Activated CD4-positive, alpha-beta T cell treated with anti-CD3 and anti-CD28 coated beads, Interleukin-2, Interleukin-4, amounts not matched to agents 100 ng/mL and 50 ng/mL, durations not matched to agents 16 hours and 8 hours (primary cell): ENCODE measurements at places on chromosomes 6 and 20.
A peak's percentile ranks its signal among the peaks of the same experiment; 100 is the strongest.

GRCh38 chr6:14921170-14921569, 324.7 kb upstream of the JARID2 start:
- no peak for DNase-seq

GRCh38 chr6:97009781-97010492, 85.4 kb downstream of the KLHL32 start:
- DNase-seq = no peak

DNA sequence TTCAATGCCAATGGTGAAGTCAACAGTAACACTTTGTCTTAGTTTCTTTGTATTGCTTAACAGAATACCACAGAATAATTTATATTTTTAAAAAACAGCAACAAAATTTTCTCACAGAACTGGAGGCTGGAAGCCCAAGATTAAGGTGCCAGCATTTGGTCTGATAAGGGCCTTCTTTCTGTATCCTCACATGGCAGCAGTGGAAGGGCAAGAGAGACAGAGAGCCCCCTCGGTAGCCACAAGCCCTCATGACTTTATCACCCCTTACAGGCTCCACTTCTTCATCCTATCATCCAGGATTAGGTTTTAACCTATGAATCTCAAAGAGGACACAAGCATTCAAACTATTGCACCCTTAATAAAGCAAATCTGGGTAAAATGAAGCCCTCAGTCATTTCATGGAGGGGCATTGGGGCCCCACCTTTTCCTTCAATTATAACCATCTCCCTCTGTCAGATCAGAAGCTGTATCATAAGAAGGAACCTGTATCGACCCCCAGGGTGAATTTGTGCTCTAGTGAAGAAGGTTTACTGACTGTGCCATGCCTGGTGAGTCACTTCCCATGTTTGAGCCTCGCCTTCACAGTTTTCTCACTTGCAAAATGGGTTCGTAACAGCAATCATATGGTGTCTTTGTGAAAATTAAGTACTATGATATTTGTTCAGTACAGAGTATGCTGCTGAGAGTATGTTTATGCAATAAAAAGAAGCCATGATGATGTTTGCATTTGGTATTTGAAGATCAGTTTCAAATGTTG, 178.2 kb downstream of the LRFN2 start:
- DNase-seq = no peak

GRCh38 chr20:43507150-43508080, at the start of gene L3MBTL1:
Gene L3MBTL1, plus strand, starts transcription at chr20:43507697. Its CDS starts 5,807 bp downstream, at chr20:43513504.
- no peak for DNase-seq

DNA sequence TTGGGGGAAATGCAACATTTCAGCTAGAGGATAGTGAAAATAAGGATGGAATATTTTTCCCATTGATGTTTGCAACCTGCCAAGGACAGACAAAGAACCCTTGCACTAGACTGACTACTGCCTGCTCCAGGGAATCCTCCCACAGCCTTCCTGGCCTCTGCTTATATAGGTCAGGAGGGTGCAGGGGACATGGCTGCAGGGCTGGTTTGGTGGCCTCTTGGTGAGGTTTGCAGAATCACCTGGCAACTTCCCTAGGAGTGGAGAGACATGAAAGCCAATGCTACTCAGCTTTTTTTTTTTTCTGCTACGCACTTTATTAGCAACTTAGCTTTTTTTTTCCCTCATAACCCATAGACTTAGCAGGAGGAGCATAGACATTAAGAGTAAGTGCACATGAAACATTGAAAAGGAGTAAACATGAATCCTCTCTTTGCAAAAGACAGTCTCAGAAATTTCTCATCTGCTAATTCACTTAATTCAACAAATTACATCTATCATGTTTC, 39.8 kb upstream of the CDYL start:
- no peak for DNase-seq

DNA sequence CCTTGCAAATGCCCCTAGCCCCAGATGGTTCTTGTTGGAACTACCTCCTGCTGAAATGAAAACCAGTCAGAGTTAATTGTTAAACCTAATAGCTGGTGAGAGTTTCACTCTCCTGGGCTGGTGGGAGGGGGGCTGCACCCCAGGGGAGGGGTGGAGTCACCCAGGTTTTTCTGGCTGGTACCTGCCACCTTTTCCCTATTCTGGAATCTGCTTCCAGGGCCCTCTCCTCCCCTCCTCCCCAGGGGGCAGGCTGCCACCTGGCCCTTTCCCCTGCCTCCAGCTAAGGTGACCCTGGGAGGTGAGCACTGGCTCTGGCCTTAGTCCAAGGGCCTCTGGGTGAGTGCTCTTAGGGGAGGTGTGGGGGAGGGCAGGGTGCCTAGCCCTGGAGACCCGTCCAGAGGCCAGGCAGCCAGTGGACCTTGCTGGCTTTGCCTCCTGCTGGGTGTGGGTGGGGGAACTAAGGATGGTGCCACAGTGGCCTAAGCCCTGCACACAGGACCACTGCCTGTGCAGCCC, 48.8 kb upstream of the EPB41L1 start:
- DNase-seq = no peak

DNA sequence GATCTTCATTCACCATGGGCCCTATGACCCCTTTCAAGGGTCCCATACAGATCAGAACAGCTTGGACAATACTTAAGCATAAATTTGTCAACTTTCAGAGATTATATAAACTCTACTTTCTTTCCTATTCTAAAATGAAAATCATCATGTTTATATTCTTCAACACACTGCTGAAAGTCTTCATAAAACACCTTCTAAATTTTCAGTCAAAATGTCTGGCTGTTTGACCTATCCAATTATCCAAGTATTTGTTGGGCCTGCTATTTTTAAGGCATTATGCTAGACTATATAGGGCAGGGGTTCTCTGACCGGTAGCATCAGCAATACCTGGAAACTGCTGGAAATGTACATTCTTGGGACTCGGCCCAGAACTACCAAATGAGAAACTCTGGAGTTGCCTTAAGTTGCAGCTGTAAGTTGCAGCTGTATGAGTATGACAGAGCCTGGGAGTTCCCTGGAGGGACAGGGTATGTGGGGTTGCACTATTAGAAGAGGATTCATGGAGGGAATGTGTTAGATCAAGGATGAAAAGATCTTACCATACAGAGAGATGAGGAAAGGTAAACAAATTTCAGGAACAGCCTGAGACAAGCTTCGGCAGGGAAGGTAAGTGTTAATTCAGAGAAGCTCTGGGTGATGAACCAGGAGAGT, 293.0 kb downstream of the ADGB start:
- no peak for DNase-seq

- DNase-seq = no peak
These were observed 105.0 kb downstream of the PTPRK start for GRCh38 chr6:128415387-128415786.

DNA sequence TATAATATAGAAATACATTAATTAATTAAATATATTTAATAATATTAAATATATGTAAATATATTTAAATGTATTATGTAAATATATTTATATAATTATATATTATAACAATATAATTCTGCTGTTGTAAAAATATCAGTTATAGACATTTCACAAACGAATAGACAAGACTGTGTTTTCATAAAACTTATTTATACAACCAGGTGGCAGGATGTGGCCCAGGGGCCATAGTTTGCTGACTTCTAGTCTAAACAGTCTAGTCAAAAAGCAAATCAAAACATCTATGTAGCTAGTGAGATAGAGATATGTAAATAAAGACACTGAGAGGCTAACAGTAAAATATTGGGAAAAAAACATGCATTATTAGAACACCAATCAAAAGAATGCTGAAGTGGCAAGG, 136.4 kb downstream of the TBXT start:
- DNase-seq = no peak

DNA sequence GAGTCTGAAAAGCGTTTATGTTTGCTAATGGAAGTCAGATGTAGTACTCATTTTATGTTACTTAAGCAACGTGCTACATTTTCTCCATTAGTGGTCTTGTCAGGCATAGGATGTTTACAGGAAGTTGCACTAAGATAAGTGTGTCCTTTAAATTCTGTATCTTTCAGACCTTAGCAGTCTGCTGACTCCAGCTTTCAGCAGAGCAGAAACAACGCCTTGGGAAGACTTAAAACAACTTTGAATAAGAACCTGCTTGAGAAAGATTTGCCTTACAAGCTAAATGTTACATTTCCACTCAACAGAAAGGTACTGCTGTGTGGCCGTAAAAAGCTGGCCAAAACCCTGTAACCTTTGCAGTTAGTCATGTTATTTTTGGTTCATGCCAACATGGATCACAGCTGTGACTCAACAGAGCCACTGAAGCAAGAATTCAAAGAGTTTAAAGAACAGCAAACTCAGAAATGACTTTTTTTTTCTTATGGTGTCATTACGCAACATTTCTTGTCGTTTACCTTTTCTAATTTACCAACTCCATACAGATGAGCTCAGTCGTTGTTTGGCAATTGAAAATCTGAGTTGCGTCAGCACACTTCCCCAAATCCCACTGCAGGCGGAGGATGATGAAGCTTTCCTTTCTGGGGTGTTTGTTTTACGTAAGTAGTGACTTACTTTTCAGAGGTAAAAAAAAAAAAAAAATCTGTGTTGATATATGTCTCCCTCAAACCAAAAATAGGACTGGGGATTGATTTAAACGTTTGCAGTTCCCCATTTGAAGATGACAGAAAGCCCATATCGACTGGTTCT, 27.9 kb upstream of the BMP6 start:
- no peak for DNase-seq

DNA sequence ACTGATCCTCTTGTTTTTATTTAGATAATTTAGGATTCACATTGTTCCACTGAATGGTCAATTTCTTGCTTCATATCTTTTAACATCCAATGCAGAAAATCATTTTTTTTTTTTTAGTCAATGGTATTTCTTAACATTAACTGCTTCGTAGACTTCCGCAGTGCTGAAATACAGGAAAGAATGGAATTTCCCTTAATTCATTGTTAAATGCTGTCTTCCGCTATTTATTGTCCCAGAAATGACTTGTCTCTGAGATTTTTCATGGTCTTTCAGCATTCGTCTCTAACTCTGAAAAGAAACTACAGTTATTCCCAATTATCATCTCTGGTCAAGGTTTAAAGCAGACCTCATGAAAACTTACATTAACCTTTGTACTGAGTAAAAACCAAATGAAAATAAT, 1029.1 kb upstream of the MANEA start:
- DNase-seq = no peak

DNA sequence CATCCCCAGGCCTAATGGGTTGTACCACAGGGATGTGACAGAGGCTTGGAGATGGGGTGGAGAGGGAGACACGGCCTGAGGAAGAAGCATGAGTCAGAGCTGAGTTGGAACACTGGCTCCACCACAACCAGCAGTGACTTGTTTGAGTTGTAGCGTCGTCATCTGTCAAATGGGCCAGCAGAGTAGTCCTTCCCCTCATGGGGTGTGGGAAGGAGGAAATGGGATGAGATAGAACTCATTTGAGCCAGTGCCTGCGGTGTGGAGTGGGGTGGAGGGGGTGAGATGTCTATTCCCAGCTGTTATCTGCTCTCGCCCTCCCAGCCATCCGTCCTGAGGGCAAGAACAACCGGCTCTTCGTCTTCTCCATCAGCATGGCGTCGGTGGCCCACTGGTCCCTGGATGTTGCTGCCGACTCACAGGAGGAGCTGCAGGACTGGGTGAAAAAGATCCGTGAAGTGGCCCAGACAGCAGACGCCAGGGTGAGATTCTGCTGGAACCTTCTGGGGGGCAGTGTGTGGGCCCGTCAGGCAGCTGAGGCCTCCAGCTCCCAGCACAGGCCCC, 32.5 kb downstream of the PLCG1 start:
- no peak for DNase-seq

DNA sequence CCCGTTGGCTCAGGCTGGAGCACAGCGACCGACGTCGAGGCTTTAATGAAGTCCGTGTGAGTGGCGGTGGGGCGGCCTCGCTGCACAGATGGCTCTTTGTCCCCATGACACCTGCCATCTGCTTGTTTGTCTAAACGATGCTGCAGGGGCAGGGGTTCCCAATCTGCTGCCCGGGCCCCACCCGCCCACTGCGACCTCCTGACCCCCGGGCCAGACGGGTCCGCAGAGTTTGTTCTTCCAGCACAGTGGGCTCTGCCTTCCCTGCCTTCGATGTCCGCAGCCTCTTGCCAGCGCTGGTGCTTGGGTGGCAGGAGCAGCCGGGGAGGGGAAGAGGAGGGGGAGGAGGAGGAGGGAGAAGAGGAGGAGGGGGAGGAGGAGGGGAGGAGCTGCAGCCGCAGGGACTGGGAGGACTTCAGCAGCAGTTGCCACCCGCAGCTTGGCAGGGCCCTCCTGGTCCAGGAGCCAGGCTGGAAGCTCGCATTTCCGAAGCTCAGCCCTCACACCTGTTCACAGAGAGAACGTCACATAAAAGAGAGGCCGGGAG, 210.0 kb downstream of the DLL1 start:
- no peak for DNase-seq

- peak; percentile 53 for DNase-seq
These were observed 16.4 kb downstream of the PIGT start for GRCh38 chr20:45432294-45432693.

DNA sequence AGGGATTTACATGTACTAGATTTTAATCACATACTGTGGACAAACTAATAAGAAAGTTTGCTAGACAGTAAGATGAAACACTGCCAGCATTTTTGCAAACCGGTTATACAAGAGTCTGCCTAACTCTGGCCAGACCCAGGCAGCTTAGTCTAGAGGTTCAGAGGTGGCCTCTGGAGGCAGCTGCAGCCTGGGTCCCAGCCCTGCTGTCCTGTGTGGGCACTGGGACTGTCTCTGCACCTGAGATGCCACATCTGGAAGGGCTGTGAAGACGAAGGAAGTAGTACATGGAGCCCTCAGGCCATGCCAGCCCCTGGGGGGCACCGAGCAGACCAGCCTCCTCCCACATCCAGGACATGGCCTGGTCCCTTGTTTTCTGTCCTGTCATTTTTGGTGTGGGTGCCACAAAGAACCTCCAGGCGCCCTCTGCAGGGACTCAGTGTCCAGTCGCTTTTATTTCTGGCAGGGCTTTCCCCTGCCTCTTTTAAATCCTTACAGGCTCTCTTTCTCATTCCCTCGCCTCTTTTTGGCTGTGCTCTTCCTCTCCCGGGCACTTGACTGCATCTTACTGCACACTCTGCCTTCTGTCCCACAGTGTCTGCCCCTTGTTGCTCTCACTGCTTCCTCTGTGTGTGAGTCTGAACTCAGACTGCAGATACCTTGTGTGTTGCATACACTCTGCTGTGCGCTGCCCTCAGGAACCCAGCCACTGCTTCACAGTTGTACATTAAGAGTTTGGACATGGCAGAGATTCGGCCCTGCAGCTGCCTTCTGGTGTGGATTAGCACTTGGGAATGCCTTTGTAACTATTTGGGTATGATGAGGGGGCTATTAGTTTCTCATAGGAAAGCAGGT, 216.7 kb downstream of the ZDHHC14 start:
- peak; percentile 39 for DNase-seq

DNA sequence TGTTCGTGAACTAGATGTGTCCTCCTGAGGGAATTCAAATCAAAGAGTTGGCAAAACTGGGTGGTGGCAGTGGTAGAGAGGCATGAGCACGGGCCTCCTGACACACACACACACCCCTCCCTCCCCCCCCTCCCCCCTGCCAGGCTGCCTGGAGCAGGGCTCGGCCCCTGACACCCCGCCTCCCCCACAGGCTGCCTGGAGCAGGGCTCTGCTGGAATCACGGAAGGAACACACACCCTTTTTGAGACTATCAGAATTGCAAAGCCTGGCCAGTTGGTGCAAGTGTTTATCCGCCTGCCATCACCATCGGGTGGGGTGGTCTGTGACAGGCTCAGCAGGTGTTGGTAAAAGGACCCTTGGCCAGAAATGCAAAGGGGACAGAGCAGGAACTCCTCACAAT, 59.0 kb downstream of the FAM120B start:
- DNase-seq = no peak

GRCh38 chr20:41669708-41670263, 51.6 kb upstream of the CHD6 start:
- no peak for DNase-seq

- no peak for DNase-seq
These were observed 18.8 kb downstream of the ZFAND3 start for GRCh38 chr6:37838219-37838921.
